ENCODE measurements at places on chromosomes 5 and 9.

DNA sequence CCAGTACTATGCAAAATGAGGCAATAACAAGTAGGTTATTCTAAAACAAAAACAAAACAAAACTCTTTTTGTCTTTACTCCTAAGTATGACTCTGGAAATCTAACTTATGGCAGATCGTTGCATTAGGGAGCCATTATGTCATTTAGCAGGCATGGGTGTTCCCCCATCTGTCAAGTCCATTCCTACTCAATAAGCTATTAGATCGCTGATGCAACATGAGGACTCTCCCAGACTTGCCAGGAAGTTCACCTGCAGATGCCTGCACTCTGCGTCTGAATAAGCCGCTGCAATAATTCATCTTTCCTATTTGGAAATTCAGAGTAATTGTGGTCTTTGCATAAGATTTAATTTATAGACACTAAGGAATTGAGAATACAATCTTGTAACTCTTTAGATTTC, 585.0 kb downstream of the KIF4B start:
- no peak for DNase-seq

- DNase-seq: peak; percentile 94
Observed at GRCh38 chr5:178116143-178116885, 3.0 kb downstream of the N4BP3 start.

GRCh38 chr9:93317495-93318094, 133.7 kb downstream of the WNK2 start:
- peak; percentile 50 for DNase-seq

DNA sequence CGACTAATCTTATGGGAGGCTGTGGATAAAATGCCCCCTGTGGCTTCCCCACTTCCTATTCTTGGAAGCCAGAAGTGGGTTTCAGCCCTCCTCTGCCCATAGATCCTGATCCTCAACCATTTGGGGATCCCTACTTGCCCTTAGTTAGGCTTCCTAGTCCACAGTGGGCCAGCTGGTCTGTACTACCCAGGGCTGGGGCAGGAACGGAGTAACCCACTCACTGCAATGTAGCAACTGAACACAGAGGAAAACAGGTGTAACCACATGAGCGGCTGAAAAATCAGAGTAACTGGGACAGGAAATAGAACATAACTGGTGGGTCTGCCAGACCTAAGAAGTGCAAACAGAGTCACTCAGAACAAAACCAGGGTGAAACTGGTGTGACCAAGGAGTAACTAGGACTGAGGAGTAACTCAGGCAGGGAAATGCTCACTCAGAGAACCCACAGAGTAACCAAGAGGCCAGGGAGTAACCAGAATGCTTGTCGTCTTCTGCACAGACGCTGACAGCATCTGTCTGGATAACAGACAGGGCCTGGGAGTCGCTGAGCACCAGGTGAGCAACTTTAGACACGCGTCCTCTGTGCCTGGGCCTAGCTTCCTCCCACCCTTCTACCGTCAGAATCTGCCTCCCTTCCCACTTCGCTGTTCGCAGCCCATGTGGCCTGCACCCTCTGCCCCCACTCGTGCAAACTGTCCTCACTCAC, 1.0 kb downstream of the AQP3 start:
- peak; percentile 45 for DNase-seq

DNA sequence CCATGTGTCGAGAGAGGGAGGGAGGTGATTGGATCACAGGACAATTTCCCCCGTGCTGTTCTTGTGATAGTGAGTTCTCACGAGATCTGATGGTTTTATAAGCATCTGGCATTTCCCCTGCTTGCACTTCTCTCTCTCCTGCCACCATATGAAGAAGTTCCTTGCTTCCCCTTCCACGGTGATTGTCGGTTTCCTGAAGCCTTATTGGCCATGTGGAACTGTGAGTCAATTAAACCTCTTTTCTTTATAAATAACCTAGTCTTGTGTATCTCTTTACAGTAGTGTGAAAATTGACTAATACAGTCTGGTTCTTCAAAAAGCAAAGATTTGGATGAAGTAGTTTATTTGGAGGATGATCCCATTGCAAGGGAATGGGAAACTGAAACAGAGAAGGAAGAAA, 11.3 kb upstream of the MIER3 start:
- DNase-seq: no peak

DNA sequence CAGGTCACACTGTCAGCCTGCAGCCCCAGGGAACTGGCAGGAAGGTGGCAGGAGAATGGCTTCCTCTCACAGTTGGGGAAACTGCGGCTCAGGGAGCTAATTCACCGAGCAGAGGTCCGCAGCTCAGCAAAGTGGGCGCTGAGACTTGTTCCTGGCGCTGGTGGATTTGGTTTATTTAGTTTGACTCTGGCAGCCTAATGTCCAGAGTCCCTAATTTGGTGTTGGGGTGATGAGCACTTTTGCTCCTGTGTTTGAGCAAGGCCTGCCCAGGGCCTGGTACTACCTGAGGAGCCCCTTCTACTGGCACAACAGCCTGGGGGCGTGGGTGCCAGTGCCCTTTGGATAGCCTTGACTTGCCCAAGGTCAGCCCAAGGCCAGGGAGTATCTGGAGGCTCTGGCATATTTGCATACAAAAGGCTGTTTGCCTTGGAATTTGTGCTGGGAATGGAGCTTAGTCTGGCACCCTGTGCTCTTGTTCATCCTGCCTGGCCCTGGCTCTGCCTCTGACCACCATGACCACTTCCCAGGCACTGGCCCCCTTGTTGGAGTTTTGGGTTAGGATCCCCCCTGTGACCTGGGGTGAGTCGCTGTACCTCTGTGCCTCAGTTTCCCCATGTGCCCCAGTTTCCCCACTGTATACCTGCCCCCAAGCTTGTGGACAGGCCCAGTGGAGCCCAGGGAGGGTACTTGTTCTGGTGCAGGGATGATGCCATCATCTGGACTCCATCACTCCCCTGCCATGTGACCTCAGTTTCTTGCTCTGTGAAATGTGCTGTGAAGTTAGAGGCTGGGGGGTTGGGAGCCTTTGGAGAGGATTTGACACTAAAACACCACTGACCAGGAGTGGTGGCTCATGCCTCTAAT, 1.4 kb downstream of the SUSD3 start:
- no peak for DNase-seq

DNA sequence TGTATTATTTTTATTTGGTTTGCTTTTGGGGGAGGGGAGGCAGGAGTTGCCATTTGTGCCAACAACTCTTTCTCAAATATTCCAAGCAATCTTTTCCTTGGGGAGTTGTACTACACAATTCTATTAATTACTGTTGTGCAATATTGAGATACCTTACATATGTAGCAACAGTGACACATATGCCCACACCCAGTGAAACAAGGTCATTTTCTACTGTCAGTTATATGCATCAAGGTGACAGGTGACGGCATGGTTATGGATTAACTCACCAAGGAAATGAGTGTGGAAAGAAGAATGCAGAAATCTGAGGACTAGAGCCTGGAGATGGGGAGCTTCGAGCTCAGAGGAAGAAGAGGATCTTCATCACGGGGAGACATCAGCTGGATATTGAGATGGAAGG, 17.9 kb upstream of the MSMP start:
- DNase-seq: no peak
